ENCODE measurements at places on chromosomes 11 and 22.

- DNase-seq, result no peak
Measured at GRCh38 chr11:33545931-33546330, 154.7 kb downstream of the C11orf91 start.

DNA sequence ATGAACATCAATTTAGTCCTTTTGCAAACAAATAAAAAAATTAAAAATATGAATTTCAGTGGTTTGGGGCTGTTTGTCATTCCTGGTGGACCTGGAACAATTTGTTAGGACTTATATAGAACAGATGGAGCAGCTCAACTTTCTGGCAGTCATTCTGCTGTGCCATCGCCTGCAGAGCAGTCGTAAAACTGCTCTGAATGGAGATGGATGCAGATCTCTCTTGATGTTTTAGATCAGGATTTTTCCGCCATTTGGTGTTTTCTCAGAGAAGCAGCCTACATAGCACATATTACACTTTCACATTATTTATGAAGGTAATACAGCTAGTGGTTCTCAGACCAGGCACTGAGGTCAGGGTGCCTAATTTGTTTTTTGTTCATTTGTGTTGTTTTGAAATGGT, 31.8 kb upstream of the HSPA8 start:
- DNase-seq, result no peak

DNA sequence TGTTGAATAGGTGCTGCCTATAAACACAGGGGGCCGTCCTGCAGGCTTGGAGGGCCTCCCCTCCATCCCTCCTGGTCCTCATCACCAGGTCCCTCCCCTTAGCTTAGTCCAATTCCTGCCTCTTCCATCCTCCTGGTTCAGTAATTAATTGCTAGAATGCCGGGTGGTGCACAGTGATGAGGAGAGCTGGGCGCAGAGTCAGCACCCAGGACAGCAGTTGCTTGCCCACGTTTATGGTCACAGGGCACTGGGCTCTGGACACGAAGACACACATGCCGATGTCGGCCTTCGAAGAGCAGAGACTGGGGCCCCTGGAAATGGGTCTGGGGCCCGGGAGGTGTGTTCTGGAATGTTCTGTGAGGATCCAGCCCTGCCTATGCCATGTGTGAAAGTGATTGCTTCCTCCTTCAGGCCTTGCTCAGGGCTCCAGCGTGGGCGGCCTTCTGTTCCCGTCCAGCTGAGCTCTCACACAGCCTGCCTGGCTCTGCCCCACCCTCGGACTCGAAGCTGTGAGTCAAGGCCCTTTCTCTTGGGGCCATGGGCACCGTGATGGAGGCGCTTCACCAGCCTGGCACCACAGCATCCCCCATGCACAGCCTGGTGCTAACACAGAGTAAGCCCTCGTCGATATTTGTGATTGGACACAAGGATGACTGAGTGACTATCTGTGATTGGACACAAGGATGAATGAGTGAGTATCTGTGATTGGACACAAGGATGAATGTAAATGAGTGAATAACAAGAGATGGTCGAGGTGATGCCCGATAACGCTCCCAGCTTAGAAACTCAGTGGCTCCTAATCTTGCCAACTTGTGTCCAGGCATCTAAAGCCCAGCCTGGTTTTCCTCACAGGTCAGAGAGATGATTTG, 884.7 kb downstream of the BRD1 start:
- DNase-seq, result no peak

DNA sequence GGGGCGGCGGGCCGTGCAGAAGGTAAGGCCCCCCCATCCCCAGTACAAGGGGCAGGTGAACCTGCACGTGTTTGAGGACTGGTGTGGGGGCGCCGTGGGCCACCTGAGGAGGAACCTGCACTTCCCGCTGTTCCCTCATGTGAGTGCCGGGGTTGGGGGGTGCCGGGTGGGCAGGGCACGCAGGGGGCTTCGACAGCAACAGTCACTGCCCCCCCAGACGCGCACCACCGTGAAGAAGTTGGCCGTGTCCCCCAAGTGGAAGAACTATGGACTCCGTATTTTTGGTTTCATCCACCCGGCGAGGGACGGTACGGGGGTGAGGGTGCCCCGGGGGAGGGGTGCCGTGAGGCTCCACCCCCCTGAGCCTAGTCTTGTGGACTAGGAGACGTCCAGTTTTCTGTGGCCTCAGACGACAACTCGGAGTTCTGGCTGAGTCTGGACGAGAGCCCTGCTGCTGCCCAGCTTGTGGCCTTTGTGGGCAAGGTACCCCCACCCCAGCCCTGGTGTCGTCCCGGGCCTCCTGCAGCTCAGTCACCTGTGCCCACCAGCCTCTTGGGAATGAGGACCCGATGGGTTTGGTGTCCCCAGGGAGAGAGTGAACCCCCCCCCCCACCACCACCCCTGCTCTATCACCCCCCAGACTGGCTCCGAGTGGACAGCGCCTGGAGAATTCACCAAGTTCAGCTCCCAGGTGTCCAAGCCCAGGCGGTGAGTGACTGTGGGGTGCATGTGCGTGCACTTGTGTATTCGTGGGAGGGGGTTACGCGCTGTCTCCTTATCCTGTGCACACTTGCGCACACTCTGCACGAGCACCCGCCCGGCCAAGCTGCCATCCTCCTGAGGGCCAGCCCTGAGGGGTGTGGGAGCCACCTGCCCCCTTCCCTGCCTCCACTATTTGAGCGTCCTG, 3.8 kb downstream of the B4GALNT4 start:
- DNase-seq, result no peak

DNA sequence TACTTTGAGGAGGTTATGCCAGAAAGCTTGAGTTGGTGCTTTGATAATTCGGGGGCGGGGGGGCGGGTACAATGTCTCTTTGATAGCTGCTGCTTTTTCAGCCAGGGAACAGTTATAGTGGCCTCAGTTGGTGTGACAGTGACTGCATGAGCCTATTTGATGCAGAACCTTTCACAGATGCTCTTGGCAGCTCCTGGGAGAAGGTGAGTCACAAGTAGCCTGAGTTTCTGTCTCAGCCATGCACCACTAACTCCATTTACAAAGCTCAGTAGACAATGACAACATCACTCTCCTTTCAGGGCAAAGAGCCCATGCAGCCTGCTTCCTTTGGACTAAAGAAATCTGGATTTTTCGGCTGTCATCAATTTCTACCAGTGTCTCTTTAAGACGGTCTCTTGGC, 42.1 kb upstream of the SEZ6L start:
- no peak for DNase-seq

DNA sequence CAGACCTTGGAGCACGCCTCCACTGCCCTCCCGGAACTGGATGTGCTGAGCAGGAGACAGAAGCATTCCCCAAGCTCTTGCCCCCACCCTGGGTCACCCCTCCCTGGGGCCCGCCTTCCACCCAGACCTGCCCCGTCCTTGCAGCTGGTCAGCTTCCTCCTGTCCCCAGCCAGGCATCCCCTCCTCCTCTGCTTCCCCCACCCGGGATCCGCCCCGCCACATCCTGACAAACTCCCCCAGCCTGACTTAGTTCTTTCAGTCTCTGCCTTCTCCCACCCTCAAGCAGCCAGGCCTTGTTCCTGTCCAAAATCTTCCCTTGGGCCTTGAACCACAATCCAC, 1.1 kb upstream of the PLXNB2 start:
- peak; percentile 85 for DNase-seq

Data from left hindlimb (tissue), 1 donor.